Mammary epithelial cell (primary cell): ENCODE measurements at places on chromosomes 7 and 10. TPM values are rescaled to one million over a fixed set of nuclear protein-coding genes. Genes with fewer than 3 reads are reported as not detected.

Gene H2BK1
- total RNA-seq, result not detected in 2 replicates

Gene CALML5
- not detected for total RNA-seq

Gene BET1
- total RNA-seq, result 29.0 and 56.4 TPM in 2 replicates

Gene SFTPA1
- total RNA-seq, result not detected in 2 replicates

DNA sequence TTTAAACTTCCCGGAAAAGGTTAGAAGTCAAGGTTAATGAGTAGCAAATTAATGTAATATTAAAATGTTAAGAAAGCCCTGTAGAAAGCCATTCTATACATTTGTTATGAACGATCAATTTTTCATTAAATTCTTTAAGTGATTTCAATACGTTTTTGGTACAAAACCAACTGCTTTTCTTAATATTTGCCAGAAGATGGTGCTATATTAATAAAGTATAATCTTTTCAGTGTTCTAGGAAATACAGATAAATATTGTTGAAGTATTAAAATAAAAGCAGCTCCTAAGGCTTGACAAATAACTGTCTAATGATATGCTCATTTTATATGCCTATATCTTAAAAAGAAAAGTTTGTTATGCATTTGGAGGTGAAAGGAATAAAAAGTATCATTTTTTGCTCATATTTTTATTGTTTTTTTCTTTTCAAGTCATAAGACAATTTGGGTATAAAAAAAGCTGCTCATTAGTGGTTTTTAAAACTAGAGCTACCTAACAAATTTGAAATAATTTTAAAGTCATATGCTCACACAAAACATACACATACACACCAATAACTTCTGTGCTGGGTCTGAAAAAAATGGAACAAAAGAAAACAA lies 130.3 kb upstream of the POT1 start:
- DNase-seq, result no peak

- DNase-seq, result peak; percentile 16
Observed at GRCh38 chr10:68086910-68087684, 12.0 kb upstream of the HERC4 start.

DNA sequence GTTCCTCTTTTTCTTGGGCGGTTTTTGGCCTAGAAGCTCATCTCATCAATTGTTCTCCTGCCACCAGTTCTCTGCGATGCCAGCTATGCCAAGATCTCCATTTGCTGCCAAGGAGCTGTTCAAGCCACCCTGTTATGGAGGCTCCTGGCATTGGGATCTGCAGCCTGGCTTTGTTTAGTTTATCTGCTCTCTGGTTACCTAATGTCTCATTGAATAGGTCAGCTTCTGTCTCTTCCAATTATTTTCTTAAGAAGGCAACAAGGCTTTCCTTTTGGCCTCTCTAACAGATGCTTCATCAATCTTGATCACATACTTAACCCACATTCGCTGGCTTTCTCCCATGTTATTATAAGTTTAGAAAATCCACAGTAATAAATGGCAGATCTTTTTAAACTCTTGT lies 20.6 kb upstream of the SDK1 start:
- DNase-seq, result no peak

GRCh38 chr7:132035517-132036362 lies 479.3 kb upstream of the PODXL start:
- peak; percentile 30 for DNase-seq

GRCh38 chr7:18040196-18040595 lies 12.6 kb upstream of the PRPS1L1 start:
- peak; percentile 49 for DNase-seq

DNA sequence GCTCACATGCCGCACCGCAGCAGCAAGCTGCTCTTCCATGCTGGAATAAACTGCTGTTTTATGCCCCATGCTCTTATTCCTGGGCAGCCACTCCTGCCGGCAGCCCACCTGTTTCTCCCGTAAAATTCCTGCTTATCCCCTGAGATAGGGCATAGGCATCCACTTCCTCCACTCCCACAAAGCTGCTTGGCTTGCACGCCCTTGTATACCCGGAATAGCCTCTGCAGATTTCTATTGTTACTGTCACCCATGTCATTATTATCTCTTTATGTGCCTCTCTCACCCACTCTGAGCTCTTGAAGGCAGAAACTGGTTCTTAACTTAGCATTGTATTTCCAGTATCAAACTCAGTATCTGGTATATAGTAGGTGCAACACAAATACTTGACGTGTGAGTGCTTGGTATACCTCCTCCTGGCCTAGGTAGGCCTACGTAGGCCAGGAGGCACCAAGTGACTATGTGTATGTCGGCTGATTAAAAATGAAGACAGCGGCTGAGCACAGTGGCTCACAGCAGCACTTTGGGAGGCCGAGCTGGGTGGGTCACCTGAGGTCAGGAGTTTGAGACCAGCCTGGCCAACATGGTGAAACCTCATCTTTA lies 193.4 kb downstream of the CCDC3 start:
- DNase-seq, result no peak

DNA sequence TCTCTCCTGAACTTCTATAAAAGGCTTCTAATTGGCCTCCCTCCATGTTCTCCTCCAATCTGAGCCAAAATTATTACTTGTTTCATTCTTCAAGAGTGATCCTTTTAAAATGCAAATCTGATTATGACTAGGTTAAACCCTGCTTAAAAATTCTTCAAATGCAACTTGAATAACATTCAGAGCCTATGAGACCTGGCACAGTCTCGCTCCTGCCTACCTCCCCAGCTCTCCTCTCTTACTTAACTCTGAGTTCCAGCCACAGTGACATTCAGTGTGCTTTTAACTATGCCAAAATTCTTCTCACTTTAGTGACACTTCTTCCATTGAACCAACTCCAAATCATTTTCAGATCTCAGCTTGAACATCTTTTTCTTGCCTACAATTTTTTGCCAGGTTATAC lies 68.8 kb downstream of the TMEM168 start:
- DNase-seq, result no peak

GRCh38 chr10:60679388-60679990 lies 98.8 kb upstream of the CDK1 start:
- no peak for DNase-seq
